HT1080 (cell line): ENCODE measurements at places on chromosomes 3 and 15.

DNA sequence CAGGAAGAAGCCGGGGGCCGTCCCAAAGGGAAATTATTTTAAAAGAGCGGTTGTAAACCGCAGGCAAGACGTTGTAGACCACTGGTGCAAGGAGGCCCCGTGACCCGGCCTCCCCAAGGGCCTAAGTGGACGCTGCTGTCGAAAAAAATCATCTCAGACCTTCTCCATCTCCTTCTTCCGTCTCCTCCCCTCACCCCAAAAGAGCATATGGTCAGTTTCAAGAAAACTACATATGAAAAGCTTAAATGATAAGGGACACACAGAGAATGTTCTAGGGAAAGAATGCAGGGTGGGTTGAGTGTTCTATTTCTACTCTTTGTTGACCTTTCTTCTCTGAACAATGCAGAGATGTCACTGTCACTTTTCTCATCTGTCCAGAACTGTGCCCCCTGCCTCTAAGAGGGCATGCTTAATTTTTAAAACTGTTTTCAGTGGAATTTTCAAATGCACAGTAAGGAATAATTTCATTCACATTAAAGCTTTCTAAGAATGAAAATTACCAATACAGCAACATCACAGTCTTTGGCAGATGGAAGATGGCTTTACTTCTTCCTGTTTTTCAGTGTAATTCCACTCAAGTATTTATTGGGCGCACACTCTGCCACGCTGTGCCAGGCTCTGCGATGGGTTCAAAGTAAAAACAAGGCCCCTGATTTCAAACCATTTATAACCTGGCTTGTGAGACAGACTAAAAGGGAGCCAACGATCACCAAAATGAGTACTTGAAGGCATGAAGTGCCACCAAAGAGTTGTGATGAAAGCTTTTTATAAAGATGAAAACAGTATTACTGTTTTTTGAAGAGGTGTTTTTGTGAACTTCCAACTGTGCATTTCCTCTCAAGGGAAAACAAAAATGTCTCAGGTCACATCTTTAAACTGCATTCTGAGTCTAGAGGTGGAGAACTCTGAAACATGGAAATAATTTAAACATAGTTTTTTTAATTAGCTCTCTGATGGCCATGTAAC lies 891 bp upstream of the TOP2B start:
- no peak for DNase-seq

GRCh38 chr3:13652728-13653127 lies 103.8 kb downstream of the FBLN2 start:
- no peak for DNase-seq

DNA sequence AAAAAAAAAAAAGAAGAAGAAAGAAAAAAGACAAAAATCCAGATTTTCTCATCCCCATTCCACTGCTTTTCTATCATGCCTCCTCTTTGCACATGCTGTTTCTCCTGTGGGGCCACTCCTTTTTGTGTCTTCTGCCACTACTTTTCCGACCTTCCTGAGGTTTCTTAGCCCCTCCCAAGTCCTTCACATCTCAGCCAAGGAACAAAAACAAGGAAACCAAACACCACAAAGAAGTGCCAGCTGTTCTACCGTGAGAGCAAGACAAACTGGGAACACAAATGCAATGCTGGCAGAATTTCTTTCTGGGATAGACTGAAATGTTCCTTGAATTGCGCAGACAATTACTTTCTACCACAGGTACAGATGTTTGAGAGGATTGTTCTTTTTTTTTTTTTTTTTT lies 83.2 kb downstream of the MB21D2 start:
- DNase-seq: no peak

- no peak for DNase-seq
These were observed 63.1 kb downstream of the SPSB4 start for GRCh38 chr3:141114179-141114745.

DNA sequence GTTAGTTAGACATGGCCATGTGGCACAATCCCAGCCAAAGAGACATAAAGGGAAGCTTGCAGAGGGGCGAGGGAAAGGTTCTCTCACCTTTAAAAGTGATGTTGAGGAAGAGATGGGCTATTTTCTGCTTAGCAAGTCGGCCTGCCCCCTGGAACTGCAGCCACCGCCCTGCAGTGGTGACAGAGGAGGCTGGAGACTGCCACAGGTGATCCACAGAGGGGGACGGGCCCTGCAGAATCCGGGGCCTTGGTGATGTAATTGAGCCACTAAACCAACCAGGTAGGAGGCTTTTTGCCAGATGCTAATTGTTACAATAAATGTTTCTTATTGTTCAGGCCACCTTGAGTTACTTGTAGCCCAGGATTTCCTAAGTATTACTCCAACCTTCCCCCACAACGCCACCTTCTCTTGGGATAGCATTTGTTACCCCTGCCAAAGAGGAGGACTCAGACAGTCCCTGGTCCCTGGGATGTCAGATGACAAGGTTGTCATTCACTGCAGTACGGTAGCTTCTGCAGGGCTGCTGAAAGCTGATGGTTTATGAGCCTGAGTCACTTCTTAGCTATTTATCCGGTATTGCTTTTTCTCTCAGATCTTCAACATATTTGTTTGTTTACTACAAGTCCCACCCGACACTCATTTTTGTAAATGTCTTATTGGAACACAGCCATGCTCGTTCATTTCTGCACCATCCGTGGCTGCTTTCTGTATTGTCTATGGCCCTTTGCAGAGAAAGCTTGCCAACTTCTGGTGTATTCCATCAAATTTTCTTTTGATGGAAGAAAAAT lies 63.3 kb upstream of the SEC61A1 start:
- DNase-seq: peak; percentile 43

GRCh38 chr3:115280506-115280905 lies 133.4 kb upstream of the ZBTB20 start:
- no peak for DNase-seq

DNA sequence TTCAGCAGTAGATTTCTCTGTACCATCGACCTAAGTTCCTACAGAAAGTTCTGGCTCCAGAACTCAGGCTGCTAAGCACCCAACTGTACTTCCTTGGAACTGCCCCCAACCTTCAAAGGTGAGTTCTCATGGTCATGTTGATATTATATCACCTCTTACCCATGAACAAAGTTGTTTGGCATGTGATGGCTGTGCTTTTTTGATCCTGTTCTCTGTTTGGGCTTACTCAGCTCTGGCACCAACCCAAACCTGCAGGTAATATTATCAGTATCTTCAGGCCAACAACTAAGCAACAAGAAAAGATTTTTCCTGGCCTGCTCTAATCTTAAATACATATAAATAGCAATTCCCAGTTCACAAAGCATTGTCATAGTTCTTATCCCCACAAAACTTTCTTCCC lies 318.7 kb upstream of the LMCD1 start:
- no peak for DNase-seq

GRCh38 chr3:48238531-48239085 lies 2.3 kb upstream of the ZNF589 start:
- no peak for DNase-seq

DNA sequence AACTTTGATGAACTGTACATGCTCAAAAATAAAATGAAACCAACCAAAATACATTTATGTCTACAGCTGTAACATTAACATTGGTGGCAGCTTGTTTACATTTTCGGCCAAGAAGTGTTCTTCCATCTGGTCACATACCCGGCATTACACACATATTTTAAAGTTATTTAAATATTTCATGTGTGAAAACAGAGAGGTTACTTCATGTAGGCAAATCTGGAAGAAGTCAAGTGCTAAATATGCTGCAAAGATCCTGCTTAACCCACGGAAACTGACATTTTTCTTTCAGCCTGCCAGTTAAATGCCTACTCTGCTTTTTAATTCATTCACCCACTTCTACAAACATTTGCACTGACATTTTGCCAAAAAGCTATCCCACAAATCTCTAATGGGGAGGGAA lies 69.7 kb downstream of the MB21D2 start:
- no peak for DNase-seq

GRCh38 chr3:188380722-188381121 lies 226.8 kb downstream of the LPP start:
- no peak for DNase-seq

DNA sequence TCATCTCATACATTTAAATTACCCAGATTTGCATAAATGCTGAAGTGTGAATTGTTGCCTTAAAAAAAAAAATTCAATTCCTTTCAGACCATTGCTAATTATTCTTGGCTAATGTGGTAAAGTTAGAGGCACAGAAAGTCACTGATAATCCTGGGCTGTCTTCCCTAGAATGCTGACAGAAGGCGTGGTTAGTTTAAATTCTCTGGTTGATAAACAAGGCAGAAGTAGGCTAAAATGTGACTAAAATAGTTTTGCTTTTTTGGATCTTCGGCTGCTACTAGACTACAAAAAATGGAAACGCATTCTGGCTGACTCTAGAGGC lies 193.7 kb downstream of the OTOL1 start:
- no peak for DNase-seq

GRCh38 chr15:62124176-62124972 lies 40.7 kb downstream of the C2CD4B start:
- peak; percentile 65 for DNase-seq

DNA sequence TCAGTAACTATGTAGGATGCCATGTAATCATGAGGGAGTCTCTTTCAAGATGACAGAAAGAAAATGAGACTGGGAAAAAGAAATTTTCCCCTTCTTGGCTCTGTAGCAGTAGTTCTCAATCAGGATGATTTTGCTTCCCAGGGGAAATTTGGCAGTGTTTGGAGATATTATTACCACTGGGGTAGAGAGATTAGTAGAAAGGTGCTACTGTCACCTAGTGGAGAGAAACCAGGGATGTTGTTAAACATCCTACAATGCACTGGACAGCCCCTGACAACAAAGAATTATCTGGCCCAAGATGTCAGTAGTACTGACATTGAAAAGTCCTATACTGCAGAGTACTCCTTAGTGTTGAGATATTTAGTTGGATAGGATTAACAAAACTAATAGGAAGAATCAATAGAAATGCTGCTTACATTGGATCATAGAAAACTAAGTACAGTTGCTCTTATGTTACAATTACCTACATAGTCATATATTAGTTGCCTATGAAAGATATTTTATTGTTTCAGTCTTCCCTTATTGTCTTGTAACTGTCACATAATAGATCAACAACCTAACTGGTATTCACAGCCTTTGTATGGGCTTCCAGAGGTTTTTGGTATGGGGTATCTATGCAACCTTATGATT lies 433.3 kb downstream of the RAP2B start:
- DNase-seq: peak; percentile 71

GRCh38 chr15:42108806-42109205 lies 14.4 kb upstream of the PLA2G4D start:
- DNase-seq: no peak

DNA sequence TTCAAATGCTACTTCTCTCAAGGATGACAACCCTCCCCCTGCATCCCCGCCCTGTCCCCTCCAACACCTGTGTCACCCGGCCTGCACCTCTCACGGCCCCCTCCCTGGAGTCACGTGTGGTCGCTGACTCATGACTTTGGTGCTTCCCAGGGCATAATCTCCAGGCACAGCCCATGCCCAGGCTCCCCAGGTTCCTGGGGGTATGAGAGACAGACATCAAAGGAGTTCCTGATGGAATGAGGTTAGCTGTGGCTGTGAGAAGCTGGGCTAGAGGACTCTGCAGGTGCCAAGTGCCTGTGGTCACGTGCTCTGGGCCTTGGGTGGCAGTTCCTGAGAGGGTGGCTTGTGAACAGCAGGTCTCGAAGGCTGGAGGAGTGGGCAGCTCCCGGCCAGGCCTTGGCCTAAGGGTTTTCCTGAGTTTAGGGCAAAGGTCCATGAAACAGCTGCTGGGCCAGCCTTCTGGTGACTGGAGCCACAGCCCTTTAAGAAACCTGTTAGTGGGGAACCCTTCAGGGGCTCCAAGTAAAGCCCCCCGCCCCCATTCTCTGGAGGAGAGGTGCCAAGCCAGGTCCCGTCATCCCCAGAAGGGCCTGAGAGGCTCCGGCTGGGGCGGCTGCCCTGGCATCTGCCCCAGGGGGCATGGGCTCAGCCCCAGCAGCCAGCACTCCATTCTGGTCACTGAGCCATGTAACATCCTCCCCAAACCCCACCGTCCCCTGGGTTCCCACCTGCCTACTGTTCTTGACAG lies 230.0 kb downstream of the XXYLT1 start:
- peak; percentile 62 for DNase-seq

DNA sequence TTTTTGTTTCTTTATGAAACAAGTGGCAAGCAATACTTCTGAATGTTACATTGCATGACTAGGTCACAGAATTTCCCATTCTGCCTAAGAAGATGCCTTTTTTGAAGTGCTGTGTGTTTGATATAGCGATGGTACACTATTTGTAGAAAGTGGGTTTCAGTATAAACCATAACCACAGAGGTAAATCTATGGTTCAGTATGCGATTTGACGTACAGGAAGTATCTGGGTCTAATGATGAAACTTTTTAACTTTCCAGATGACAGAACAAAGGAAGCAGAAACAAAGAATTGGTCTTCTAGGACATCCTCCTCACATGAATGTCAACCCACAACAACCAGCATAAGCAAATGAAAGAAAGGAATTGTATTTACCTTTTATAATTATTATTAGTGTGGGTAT lies 133.4 kb upstream of the BHLHE40 start:
- no peak for DNase-seq

DNA sequence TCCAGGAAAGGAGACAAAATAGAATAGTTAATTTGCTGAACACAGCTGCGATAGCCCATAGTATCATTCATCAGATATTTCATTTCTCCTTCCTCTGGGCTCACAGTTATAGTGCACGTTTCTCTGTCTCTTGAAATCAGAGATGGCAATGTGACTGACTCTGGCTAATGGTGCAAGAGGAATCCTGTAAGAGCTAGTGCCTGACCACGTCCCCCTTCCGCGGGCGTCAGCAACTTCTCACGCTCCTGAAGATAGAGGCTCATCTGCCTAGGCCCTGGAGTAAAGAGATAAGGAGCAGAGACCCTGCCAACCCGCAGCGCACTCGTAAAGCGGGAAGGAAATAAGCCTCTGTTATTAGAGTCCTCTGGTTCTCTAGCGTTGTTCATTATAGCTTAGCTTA lies 391.8 kb downstream of the VPS13C start:
- DNase-seq: no peak

DNA sequence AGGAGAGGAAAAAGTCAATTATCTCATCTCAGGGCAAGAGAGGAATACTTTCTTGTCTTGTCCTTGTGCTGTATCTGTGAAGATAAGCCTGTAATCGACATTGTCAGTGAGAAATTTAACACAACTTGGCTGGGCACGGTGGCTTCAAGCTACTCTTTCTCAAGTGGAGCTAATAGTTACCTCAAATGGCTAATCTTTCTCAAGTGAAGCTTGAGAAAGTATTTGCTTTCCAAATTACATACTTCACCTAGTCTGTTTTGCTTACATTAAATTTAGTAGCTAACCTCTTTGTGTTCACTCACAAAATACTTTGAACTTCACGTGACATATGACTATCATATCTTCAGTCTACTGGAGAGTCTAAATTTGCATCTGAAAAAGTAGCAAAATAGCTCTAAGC lies 48.3 kb upstream of the B3GALNT1 start:
- DNase-seq: no peak

DNA sequence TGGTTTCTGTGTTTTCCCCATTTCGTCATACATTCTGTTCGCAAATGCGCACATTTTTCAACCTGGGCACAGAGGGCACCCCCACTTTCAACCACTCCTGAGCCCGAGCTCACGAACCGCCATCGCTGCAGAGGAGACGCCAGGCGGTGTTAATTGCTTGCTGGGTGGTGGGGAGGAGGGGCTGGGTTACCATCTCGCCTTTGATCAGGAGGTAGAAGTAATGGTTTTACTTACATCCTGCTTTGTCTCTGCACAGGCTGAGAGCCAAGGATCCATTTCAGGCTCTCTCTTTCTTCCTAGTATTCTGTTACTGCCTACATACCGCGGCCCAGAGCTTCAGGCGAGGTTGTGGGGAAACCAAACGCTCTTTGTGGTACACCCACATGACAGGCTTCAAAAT lies 177.3 kb upstream of the WNT5A start:
- DNase-seq: no peak
